PC-3 (cell line): ENCODE measurements at places on chromosomes 2 and 18. TPM values are rescaled to one million over a fixed set of nuclear protein-coding genes. Genes with fewer than 3 reads are reported as not detected.

Gene MEIS1
- 4.1 and 5.9 TPM in 2 replicates for total RNA-seq

Gene LBX2
- not detected in 2 replicates for total RNA-seq

Gene ANKRD53
- total RNA-seq, result not detected in 2 replicates

Gene ANKRD62
- not detected in 2 replicates for total RNA-seq

Gene ACTG2
- 1.6 and 3.8 TPM in 2 replicates for total RNA-seq

Gene PID1
- 0.84 and 1.8 TPM in 2 replicates for total RNA-seq

Gene RTP5
- total RNA-seq, result not detected in 2 replicates

GRCh38 chr2:159938395-159938794 lies 124.0 kb downstream of the PLA2R1 start:
- no peak overlapping the region for H3K27ac ChIP-seq
- no peaks in the 10 kb centered on the region for H3K36me3 ChIP-seq
- DNase-seq, result no peak
- H3K4me1 ChIP-seq, result no peaks in the 10 kb centered on the region
- no peak overlapping the region for H3K4me3 ChIP-seq

DNA sequence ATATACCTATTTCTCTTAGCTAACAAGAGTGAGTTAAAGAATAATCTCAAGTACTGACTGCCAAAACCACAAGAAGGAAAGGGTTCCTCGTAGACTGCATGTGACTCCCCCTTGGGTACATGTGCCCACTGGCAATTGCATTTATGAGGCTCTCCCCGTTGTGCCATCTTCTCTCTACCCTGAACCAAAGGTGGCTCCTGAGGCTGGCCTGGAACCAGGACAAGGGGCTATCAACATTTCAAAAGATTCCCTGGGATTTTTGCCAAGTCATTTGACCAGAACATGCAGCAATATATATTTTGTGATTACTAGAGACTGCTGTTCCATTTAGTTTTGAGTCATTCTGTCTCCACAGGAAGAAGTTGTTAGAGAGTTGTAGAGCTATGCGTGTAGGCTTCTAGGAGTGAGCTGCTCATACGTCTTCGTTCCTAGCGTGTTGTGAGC lies 45.8 kb downstream of the LAMA3 start:
- peaks cover 20% of the 10 kb centered on the region for H3K36me3 ChIP-seq
- H3K4me1 ChIP-seq, result peaks cover 18% of the 10 kb centered on the region
- no peak overlapping the region for H3K27ac ChIP-seq

DNA sequence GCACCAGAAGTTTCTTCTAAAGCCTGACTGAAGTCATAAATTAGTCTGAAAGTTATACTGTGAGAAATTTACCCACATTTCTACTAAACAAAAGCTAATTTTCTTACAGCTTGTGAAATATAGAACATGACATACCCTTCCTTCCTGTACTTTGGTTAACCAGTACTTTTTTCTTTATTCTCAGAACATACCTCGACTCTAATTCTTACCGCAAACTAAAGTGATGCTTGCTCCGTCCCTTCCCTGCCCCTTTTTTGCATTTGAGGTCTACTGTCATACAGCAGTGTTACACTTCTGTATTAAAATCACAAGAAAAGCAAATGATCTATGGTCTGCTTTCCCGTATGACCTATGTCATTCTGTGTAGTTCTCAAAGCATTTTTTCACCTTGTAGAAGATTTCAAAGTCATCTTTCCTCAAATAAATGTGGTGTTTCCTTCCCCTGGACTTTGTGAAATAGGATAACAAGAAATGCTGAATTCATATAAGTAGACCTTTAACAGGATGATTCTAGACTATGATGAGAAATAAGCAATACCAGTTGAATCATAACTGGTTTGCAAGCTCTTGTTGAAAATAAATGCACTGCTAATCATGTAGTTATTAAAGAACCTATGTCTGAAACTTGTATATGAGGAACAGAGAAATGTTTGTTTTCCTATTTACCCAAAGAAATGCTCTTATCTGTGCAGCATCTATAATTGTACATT lies 30.4 kb downstream of the CYTIP start:
- no peaks in the 10 kb centered on the region for H3K36me3 ChIP-seq
- H3K27me3 ChIP-seq, result 0 out of 2 replicates have a peak, but pooled peaks cover 12% of the 10 kb centered on the region
- H3K4me3 ChIP-seq, result no peak overlapping the region
- no peaks in the 10 kb centered on the region for H3K4me1 ChIP-seq
- no peak overlapping the region for H3K27ac ChIP-seq

DNA sequence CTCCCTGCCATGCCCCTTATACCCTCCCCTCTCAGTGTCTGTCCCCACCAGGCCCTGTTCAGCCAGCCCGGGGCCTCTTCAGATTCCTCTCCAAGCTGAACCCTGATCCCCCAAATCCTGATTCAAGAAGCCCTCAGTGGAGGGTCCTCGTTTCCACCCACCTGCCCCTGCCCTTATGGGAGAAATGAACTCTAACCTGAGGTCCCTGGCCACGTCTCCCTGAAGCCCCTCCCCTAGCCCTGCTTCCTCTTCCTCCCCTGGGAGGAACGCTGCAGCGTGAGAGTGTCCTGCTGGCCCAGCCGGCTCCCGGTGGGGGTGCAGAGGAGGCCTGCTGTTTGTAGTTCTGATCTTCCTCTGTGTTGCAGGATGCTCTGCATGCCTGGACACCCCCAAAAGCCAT lies 56.7 kb upstream of the GLI2 start:
- no peak overlapping the region for H3K27ac ChIP-seq
- peaks cover 4% of the 10 kb centered on the region; the same call in 1 of the 2 replicates for H3K4me1 ChIP-seq
- H3K27me3 ChIP-seq, result no peaks in the 10 kb centered on the region
- no peak overlapping the region for H3K4me3 ChIP-seq
- DNase-seq, result no peak

DNA sequence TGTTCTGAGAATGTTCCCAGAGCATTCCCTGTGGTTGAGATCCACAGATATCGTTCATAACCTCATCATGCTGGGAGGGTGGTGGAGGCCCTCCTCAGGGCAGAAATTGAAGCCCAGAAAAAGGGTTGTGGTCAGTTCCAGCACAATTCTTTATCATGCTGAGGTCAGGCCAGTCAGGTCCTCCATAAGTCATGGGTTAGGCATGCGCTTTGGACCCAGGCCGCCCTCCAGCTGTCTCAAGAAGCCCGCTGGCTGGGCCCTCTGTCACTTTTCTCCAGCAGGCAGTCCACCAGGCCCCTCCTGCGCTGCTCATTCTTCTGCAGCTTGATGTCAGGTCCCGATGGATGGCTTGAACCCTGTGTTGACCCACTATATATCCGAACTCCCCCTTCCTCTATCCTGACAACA lies 151.1 kb upstream of the NT5C1B start:
- no peaks in the 10 kb centered on the region for H3K27me3 ChIP-seq
- no peak overlapping the region for H3K4me3 ChIP-seq
- no peaks in the 10 kb centered on the region for H3K36me3 ChIP-seq

DNA sequence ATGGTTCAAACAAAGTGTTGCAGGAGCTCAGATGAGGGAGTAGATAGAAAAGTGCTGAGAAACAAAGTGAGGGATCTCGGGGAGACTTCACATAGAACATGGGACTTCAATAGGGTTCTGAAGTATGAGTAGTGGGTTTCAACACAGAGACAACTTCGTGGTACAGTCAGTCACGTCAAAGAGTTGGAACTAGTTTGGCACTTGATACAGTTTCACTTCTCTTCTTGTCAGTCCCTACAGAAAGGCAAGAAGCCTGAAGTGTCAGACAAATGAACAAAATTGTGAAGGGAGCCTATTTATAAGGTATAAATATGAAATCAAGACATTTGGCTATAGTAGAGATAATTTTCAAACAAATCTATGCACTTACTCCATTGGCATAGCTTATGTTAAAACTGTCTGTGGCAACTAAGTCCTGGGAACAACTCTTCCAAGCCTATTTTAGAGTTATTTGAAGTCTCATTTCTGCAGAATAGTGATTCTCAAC lies 338.0 kb downstream of the TDRD15 start:
- no peaks in the 10 kb centered on the region for H3K36me3 ChIP-seq
- H3K27me3 ChIP-seq, result no peaks in the 10 kb centered on the region
- H3K27ac ChIP-seq, result no peak overlapping the region
- H3K4me3 ChIP-seq, result no peak overlapping the region
- no peak for DNase-seq

- no peak for DNase-seq
- no peaks in the 10 kb centered on the region for H3K4me1 ChIP-seq
- no peaks in the 10 kb centered on the region for H3K27me3 ChIP-seq
- H3K4me3 ChIP-seq, result no peak overlapping the region
- H3K36me3 ChIP-seq, result peaks cover 65% of the 10 kb centered on the region
Measured at GRCh38 chr2:86147793-86148192, 41.8 kb downstream of the PTCD3 start.
